Activated naive CD8-positive, alpha-beta T cell treated with anti-CD3 and anti-CD28 coated beads, Interleukin-2, amount 10 ng/mL, durations not matched to agents 7 days and 5 days (primary cell): ENCODE measurements at places on chromosomes 12 and 14.

- DNase-seq: no peak
Measured at GRCh38 chr14:67934087-67934486, 114.5 kb downstream of the RAD51B start.

DNA sequence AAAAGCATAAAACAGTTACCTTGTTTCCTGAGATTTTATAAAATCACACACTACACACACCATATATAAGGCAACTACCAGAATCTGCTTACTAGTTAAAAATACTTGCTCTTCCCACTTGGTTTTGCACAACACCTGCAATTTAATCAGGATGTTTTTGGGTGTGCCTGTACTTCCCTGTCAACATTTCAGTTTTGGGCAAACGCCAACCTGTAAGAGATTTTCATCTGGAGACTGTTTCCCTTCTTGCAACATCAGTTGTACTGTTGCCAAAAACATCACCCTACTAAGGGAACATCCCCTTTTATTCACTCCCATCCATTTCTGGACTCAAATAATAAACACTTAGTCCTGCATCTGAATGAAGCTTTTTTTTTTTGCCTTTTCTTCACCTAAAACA, 172.3 kb downstream of the DUSP6 start:
- DNase-seq: no peak

DNA sequence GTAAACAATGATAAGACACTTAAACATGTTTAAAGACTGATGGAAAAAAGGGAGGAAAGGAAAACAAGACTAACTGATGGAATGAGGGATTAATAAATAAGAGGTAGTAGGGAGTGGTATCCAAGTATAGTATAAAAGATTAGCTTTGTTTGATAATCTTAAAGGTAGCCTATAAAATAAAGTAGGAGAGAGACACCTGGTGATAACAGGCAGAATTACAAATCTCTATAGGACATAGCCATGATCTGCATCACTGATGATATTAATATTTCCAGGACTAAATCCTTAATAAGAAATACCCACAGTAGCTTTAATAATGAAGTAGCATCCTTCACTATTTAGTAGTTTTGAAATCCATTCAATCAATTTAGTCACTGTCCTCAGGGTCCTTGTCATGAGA, 30.4 kb downstream of the DLGAP5 start:
- DNase-seq: no peak

DNA sequence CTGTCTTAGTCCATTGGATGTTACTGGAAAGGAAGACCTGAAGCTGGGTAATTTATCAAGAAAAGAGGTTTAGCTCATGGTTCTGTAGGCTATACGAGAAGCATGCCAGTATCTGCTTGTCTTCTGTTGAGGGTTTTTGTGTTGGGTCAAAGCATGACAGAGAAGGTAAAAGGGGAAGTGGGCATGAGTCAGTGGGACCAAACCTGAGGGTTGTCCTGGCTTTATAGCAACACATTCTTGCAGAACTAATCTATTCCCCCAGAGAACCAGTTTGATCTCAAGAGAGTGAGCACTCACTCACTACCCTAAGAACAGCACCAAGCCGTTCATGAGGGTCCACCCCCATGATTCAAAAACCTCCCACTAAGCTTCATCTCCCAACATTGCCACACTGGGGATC, 19.0 kb upstream of the KRAS start:
- DNase-seq: no peak

- no peak for DNase-seq
Measured at GRCh38 chr12:102680304-102680703, 199.9 kb upstream of the IGF1 start.
